ENCODE measurements at places on chromosomes 3 and 15. TPM values are rescaled to one million over a fixed set of nuclear protein-coding genes. Genes with fewer than 3 reads are reported as not detected.

- DNase-seq: no peak
Observed at GRCh38 chr15:52349052-52349700, 53.6 kb upstream of the MYO5C start.

DNA sequence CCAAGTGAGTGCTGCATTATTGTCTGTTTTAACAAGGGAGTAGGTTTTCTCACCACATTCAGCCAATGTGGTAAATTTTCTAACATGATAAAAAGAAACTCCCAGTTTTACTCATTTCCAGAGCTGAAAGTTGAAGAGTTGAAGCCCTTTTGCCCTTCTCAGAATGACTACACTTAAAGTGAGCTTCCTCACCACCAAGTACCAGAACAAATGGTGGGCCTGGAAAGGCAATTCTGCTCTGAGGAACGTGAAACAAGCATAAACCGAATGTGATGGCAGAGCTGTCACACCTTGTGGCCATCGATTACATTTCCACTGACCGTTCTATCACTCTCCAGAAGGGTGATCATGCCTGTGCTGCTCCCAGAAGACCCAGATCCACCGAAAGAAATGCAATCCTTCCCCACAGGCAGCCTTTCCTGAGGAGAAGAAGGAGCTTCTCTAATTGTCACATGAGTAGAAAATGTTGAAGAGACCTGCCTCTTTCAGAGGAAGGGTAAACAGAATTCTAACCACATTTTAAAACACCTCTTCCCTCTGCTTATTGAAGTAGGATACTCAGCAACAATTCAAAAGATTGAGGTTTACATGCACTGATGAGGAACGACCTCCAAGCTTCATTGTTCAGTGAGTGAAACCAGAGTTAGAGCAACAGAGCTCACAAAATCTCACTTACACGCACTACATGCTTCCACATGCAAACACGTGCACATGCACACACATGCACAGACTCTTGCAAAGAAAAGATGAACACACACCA, 21.4 kb upstream of the CCR9 start:
- DNase-seq: no peak

- no peak for DNase-seq
Observed at GRCh38 chr3:137335478-137335877, 377.7 kb downstream of the IL20RB start.

- DNase-seq: peak; percentile 35
Observed at GRCh38 chr3:186609247-186609868, 3.5 kb upstream of the AHSG start.

DNA sequence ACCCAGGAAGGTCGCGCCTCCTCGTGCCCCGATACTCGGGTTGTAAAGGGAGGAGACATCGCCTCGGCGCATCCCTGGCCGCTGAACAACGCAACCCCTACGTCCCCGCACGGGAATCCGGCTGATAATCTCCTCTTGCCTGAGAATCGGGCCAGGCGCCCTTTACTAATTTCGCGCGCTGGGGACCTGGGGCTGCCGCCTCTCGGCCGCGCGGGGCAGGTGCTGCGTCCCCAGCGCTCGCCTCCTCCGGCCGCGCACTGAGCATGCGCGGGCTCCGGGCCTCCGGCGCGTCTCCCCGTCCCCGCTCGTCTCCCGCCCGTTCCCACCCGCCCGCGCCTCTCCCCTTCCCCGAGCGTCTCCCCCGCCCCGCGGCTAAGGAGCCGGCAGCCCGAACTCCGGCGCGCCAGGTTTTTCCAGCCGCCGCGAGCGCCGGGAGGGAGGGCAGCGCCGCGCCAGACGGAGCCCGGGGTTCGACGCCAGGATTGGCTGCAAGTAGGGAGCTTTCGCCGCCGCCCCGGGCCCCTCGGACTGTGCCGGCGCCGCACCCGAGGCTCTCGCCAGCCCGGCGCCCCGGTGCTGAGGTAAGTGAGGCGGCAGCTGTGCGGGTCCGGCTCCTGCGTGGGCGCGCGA, at the start of gene CNTN4:
CNTN4 (plus strand) TSS at position 469 of the 630 bp plus-strand sequence.
- no peak for DNase-seq

GRCh38 chr3:129917423-129918007, 24.0 kb upstream of the TMCC1 start:
- no peak for DNase-seq

DNA sequence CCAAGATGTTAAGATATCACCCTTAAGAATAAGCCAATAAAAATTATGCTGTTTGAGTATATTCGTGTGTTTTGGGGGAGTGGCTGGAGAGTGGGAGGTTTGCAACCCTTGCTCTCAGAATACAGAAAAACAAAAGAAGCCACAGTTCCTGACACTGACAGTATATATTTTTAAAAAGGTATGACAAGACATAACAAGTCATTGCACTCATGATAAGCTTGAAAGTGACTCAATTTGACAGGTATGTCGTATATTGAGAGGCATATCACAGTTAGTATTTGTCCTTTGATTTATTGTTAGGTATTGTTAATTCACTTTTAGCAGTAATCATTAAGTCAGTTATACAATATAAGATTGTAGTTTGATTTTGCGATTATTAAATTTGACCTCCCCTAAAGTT, 73.1 kb upstream of the TSC22D2 start:
- DNase-seq: no peak

GRCh38 chr3:183122257-183122932, 23.1 kb upstream of the MCCC1 start:
- DNase-seq: peak; percentile 67

DNA sequence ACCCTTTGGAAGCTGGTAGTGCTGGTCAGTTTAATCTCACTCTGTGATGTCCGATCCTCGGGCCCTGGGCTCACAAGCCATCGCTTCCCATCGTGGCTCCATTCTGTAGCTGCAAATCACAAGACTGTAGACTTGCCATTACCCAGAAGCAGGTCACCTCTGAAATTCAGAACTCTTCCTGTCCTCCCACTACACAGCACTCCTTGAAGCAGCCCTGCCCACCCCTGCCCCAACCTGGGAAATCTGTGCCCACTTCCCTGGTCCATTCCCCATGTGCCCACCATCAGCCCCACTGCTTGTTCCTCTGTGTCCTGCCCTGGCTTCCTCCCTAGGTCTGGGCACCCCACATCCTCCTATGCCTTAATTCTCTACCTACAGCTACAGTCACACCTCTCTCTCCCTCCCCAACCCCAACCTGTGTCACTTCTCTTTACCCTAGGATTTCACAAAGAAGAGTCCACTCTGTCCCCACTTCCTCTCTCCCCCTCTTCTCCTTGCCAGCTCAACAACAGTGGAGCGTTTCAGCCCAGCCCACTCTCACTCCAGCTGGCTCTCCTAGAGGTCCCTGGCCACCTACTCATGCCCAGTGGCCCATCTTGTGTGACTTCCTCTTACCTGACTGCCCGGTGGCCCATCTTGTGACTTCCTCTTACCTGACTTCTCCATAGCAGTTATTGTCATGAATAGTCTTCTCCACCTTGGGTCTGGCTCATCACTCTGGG, 8.3 kb downstream of the ZNF710 start:
- no peak for DNase-seq

DNA sequence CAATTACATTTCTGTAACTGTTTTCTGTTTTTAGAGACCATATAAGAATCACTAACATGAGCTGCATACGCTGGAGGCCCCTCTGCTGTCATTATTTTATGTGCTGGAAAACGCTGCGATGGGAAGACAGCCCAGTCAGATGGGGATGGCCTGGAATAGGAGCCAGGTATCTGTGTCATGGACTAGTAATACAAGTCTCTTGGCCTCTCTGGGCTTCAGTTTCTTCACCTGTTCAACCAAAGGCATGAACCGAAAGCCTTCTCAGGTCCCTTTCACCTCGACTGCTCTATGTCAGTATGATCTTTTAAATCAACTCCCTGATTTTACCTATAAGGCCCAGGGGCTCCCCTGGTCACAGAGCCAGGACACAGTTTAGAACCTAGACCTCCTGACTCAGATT, 14.6 kb upstream of the RFTN1 start:
- DNase-seq: no peak

ENTPD3 gene
- 0.58 TPM for polyA plus RNA-seq

LSAMP gene
- polyA plus RNA-seq: not detected

CACNA2D2 gene
- polyA plus RNA-seq: 0.27 TPM

Measured in K562 (cell line).